ENCODE measurements at places on chromosomes 2 and 18. TPM values are rescaled to one million over a fixed set of nuclear protein-coding genes. Genes with fewer than 3 reads are reported as not detected.

The NFATC1 gene
- total RNA-seq = 10.6 TPM

The ADGRF3 gene
- total RNA-seq = 0.17 TPM

The C2orf66 gene
- total RNA-seq = 0.54 TPM

The PPIL3 gene
- total RNA-seq = 34.6 TPM

The NCKAP5 gene
- 2.7 TPM for total RNA-seq

The VSNL1 gene
- 0.61 TPM for total RNA-seq

The FAM124B gene
- total RNA-seq = not detected

The RPRM gene
- 0.53 TPM for total RNA-seq

The NYAP2 gene
- total RNA-seq = 0.19 TPM

The PROKR1 gene
- not detected for total RNA-seq

The EGR4 gene
- total RNA-seq = not detected

The DSC2 gene
- total RNA-seq = 39.4 TPM

GRCh38 chr2:74690571-74690970 lies 36.5 kb downstream of the SEMA4F start:
- DNase-seq = peak; percentile 36
- H3K36me3 ChIP-seq = no peaks in the 10 kb centered on the region
- H3K4me1 ChIP-seq = no peaks in the 10 kb centered on the region
- no peak overlapping the region for H3K4me3 ChIP-seq
- peaks cover 10% of the 10 kb centered on the region for H3K27me3 ChIP-seq

GRCh38 chr2:148888003-148888501 lies 13.0 kb downstream of the KIF5C start:
- peaks cover 13% of the 10 kb centered on the region for H3K27me3 ChIP-seq
- no peak overlapping the region for H3K27ac ChIP-seq
- H3K4me1 ChIP-seq = no peaks in the 10 kb centered on the region

- no peak for DNase-seq
- peaks cover 6% of the 10 kb centered on the region for H3K4me1 ChIP-seq
- H3K27me3 ChIP-seq = no peaks in the 10 kb centered on the region
- no peak overlapping the region for H3K4me3 ChIP-seq
These were observed 47.6 kb upstream of the FAHD2A start for GRCh38 chr2:95354925-95355324.

GRCh38 chr2:120330946-120331822 lies 14.8 kb upstream of the INHBB start:
- no peaks in the 10 kb centered on the region for H3K36me3 ChIP-seq
- DNase-seq = no peak
- no peak overlapping the region for H3K4me3 ChIP-seq
- H3K4me1 ChIP-seq = no peaks in the 10 kb centered on the region
- no peak overlapping the region for H3K27ac ChIP-seq
- peaks cover 48% of the 10 kb centered on the region for H3K27me3 ChIP-seq

DNA sequence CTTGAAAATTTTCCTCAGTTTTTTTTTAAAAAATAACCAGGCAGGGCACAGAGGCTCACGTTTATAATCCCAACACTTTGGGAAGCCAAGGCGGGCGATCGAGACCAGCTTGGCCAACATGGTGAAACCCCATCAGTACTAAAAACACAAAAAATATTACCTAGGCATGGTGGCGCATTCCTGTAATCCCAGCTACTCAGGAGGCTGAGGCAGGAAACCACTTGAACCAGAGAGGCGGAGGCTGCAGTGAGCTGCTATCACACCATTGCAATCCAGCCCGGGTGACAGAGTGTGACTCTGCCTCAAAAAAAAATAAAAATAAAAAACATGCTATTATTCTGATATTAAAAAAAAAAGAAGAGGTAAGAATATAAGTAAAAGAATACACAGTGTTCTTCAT lies 191.0 kb downstream of the ZEB2 start:
- H3K27ac ChIP-seq = no peak overlapping the region
- no peak overlapping the region for H3K4me3 ChIP-seq
- no peaks in the 10 kb centered on the region for H3K36me3 ChIP-seq
- no peak for DNase-seq
- peaks cover 13% of the 10 kb centered on the region for H3K4me1 ChIP-seq
- H3K27me3 ChIP-seq = no peaks in the 10 kb centered on the region

GRCh38 chr2:106138543-106139237 lies 55.4 kb downstream of the UXS1 start:
- no peak overlapping the region for H3K4me3 ChIP-seq
- H3K4me1 ChIP-seq = peaks cover 4% of the 10 kb centered on the region
- no peaks in the 10 kb centered on the region for H3K27me3 ChIP-seq

DNA sequence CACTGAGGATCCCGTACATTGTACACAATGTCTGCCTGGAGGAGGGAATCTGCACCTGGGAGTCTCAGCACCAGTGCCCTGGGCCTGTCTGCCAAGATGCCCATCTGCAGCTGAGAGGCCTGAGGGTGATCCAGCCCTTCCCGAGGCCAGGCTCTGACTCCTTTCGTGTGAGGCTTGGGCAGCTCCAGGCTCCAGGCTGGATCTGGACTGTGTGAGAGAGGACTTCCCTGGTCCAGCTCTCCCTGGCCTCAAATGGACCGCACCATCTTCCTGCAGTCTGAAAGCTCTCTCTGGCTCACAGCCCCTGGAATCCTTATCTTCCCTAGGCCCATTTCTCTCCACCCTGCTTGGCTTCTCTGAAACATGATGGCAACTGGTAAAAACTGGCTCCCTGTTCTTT lies 324.6 kb downstream of the DYSF start:
- H3K27me3 ChIP-seq = peaks cover 9% of the 10 kb centered on the region
- no peak overlapping the region for H3K27ac ChIP-seq
- no peaks in the 10 kb centered on the region for H3K36me3 ChIP-seq

DNA sequence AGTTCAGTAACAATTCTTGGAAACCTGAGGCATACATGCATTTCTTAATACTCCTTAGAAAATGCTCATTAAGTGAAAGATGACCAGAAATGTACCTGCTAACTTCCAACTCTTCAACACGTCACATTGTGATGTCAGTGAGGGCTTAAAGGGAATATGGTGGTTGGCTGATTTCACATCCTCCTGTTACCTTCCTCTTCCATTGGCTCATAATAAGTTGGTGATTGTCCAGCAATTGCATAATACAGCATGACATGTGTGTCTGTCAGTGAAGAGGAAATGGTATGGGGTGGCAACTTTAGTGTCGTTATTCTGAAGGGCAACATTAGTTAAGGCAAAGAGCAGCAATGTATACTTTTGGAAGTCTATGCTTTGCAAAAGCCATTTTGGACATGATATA lies 26.0 kb downstream of the PLEK start:
- H3K4me1 ChIP-seq = no peaks in the 10 kb centered on the region
- no peak overlapping the region for H3K4me3 ChIP-seq
- peaks cover 24% of the 10 kb centered on the region for H3K27me3 ChIP-seq
- H3K27ac ChIP-seq = no peak overlapping the region
- no peak for DNase-seq

- DNase-seq = no peak
- peaks cover 7% of the 10 kb centered on the region for H3K4me1 ChIP-seq
These were observed 15.1 kb upstream of the LIPG start for GRCh38 chr18:49546719-49547273.

DNA sequence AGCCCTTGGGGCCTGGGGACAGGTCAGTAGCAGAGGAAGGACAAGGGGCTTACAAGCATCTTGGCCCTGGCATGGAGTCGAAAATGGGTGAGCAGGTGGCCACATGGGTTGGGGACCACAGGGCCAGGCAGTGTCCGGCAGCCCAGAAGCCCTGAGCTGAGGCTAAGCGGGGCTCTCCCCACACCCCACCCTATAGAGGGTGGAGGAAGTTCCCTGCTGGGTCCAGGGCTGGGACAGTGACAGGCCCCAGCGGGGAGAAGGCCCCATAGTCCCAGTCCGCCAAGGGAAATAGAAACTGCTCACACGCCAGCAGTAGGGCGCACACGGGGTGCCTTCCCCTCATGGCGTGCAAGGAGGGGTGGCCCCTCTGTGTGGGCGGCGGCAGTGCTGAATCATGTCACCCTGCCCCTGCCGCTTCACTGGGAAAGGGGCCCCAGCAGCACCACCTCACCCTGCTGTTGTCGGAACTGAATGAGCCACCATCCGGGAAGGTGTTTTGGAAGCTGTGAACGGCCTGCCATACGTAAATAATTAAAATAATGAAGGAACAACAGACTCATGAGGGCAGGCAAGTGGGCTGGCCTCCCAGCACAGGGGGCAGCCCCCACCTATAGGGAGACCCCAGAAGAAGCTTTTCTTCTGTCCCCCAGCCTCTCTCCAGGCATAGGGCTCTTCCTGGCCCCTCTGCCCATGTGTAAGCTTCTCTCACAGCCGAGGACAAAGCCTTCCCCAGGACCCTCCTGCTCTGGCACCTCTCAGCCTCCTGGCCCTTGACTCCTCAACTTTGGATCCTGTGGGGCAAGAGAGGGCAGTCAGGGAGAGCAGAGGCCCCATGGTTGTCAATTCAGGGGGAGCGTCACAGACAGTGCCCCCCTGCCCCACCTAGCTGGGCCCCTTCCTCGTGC lies 12.7 kb upstream of the DUSP2 start:
- no peaks in the 10 kb centered on the region for H3K36me3 ChIP-seq
- H3K27ac ChIP-seq = no peak overlapping the region
- DNase-seq = no peak
- no peak overlapping the region for H3K4me3 ChIP-seq

DNA sequence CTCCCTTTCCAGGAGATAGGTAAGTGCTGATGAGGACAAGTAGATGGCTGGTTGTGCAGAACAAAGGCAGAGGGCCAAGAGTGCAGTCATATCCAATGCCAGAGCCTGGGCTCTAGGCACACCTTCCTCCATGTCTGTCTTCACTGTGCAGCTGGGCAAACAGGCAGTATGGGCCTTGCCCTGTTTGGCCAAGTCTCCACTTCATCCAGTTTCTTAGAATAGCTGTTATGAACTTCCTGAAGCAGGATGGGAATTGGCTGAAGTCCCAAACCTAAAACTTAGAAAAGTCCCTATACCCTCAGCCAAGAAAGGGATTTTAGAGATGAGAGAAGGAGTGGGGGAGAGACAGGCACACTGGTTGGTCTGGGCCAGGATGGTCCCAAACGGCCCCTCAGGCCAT lies 37.5 kb upstream of the CYP26B1 start:
- H3K4me3 ChIP-seq = no peak overlapping the region
- no peak for DNase-seq
- no peaks in the 10 kb centered on the region for H3K36me3 ChIP-seq

DNA sequence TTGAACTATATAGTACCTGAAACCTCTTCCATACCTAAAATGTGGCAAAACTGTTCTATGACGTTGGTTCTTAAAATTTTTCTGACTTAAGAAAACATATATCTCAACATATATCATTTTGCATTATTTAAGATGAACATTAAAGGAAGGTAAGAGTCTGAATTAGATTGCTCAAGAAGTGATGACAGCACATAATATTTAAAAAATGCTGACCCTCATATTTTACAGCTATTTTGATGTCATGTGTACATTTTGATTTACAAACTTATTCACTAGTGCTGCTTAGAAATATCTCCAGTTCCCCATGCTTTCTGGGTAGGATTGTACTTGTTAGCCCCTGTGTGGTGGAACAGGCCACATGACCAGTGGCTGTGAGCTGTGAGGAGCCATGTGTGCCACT lies 666.1 kb downstream of the SATB2 start:
- no peaks in the 10 kb centered on the region for H3K4me1 ChIP-seq
- H3K4me3 ChIP-seq = no peak overlapping the region
- no peak for DNase-seq

DNA sequence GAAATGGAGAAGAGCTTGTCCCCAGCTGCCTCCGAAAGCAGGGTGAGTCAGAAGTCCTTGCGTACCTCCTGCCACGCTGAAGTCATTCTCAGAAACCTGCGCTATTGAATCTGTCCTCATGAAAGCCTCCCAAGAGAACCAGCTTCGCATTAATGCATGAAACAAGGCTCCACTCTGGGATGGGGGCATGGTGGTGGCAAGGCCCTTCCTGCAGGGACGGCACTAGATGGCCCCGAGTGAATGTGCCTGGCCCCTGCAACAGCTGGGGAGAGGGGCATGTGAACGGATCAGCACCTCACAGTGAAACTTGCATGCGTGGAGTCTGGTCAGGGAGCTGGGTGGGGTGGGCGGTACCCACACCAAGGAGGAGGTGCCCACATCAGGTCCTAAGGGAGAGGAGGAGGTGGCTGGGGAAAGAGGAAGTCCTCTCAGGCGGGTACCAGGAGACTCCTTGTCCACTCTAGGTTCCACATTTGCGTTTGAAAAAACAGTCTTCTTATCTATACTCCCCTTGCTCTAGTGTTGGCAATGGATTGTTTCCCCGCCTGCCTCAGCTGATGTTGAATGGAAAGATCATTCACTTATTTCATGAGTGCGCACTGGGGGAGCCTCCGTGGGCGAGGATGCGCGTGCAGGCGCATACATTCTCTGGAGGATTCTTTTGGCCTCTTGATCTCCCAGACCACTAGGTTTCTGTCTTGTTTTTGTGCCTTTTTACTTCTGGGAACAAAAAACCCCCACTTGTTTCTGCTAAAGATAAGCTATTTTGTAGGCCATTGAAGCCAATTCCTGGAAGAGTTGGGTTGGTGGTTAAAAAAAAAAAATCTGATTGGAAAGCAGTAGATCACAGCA lies 104.7 kb downstream of the KLHL29 start:
- no peak overlapping the region for H3K27ac ChIP-seq
- H3K4me3 ChIP-seq = no peak overlapping the region
- peaks cover 39% of the 10 kb centered on the region for H3K27me3 ChIP-seq
- H3K4me1 ChIP-seq = no peaks in the 10 kb centered on the region

GRCh38 chr2:58427572-58428095 lies 186.5 kb upstream of the FANCL start:
- H3K4me1 ChIP-seq = no peaks in the 10 kb centered on the region
- no peaks in the 10 kb centered on the region for H3K36me3 ChIP-seq
- peak overlapping the region; percentile 76 for H3K4me3 ChIP-seq
- no peaks in the 10 kb centered on the region for H3K27me3 ChIP-seq
- DNase-seq = peak; percentile 45
- H3K27ac ChIP-seq = no peak overlapping the region

- no peak overlapping the region for H3K4me3 ChIP-seq
- H3K4me1 ChIP-seq = no peaks in the 10 kb centered on the region
- H3K27me3 ChIP-seq = no peaks in the 10 kb centered on the region
- H3K27ac ChIP-seq = no peak overlapping the region
- DNase-seq = no peak
- H3K36me3 ChIP-seq = no peaks in the 10 kb centered on the region
These were observed 73.7 kb upstream of the DPP10 start for GRCh38 chr2:114368705-114369104.

DNA sequence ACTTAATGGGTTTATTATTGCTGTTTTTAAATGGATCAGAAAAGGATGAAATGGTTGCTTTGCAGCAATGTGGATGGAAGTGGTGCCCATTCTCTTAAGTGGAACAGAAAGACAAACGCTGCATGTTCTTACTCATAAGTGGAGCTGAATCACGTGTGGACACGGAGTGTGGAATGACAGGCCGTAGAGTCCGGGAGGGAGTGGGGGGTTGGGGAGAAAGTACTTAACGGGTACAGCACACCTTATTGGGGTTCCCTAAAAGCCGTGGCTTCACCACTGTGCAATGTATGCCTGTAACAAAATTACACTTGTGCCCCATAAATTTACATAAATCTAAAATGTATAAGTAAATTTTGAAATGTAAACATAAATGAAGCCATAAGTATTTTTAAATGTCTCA lies 64.0 kb upstream of the CTDP1 start:
- no peak overlapping the region for H3K4me3 ChIP-seq
- H3K27me3 ChIP-seq = no peaks in the 10 kb centered on the region
- H3K36me3 ChIP-seq = no peaks in the 10 kb centered on the region
- peaks cover 10% of the 10 kb centered on the region for H3K4me1 ChIP-seq
- no peak for DNase-seq

Measured in astrocyte (in vitro differentiated cells and primary cell).